Progenitor cell of endocrine pancreas (in vitro differentiated cells): ENCODE measurements at places on chromosomes 16 and 17.

- DNase-seq, result no peak
Measured at GRCh38 chr16:70663524-70664324, 17.4 kb downstream of the IL34 start.

- DNase-seq, result no peak
Measured at GRCh38 chr17:48637323-48638260, 11.4 kb upstream of the HOXB9 start.

DNA sequence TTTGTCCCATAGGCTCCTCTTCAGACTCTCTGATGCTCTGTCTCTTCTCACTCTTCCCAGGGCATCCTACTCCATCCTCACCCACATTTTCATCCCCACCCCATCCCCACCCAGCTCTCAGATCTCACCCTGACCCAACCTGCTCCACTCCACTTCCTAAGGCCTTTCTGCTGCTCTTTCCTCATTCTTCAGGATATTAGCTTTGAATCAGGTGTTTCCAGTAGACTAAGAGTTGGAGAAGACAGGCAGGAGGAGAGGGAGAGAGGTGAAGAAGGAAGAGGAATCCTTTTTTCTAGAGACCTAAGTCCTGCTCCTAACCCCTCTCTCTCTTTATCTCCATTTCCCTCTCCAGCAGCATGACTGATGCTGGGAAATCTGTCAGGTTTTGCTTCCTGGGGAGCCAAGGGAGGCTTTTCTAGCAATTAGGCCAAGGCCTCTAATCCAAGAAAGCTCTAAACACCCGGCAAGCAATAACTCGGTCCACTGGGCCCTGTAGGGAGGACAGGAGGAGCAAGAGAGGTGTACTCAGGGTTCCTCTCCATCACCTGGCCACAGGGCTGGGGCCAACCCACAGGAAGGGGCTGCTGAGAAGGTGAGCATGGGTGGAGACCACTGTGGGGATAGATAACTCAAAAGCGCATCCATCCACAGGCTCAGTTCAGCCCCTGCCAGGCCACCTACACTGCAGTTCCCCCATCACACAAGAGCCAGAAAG is 133.3 kb downstream of the TMEM132E start:
- no peak for DNase-seq

- DNase-seq, result no peak
Measured at GRCh38 chr17:48905987-48906515, 2.2 kb upstream of the UBE2Z start.

DNA sequence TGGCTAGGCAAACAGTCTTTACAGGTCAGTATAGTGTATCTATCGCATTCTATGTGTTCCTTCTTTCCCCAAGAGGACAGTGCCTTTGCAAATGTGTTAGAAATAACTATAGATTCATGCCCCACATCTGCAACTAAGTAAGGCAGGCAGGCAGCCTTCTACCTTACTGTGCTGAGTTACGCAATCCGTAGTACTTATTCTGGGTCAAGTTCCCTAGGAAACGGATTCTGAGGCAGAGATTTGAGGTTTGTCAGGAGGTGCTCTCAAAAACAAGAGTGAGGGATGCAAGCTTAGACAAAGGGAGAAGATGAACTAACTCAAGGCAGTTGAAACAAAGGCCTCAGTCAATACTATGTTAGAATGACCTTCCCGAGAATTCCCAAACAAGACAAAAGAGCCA is 12.7 kb upstream of the ANKFY1 start:
- DNase-seq, result no peak

DNA sequence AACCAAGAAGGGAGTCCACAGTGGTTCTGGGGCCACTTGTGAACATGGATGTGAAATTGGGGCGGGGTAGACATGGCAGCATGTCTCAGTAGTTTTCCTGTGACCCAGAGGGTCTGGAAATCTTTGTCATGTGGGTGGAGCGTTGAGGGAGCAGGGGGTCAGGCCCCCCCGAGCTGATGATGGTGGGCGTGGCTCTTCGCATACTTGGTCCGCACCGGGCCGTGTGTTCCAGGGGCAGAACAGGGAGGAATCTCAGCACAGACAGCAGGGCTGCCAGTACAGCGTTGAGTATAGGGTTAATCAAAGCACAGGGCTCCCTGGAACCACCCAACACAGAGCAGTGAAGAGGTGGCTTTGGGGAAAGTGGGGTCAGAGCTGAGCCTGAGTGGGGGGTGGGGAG is 267.5 kb downstream of the SEC14L1 start:
- no peak for DNase-seq

DNA sequence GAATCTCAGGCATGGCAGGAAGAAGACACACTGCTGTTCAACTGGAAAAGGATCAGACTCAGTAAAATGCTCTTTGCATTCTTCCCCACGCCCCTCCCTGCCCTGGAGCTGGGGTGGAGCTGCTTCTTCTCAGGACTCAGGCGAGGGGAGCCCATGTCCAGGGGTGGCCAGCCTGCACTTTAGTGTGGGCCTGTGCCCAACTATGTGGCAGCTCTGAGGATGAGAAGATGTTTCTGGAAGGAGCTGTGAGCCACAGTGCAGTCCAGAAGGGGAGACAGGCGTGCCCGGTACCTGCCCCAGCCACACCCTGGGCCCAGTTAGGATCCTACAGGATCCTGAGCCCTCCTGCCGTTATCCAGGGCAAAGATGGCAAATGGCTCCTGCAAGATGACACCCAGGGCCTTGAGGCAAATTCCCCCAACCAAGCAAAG is 120.3 kb downstream of the ANKRD11 start:
- no peak for DNase-seq

DNA sequence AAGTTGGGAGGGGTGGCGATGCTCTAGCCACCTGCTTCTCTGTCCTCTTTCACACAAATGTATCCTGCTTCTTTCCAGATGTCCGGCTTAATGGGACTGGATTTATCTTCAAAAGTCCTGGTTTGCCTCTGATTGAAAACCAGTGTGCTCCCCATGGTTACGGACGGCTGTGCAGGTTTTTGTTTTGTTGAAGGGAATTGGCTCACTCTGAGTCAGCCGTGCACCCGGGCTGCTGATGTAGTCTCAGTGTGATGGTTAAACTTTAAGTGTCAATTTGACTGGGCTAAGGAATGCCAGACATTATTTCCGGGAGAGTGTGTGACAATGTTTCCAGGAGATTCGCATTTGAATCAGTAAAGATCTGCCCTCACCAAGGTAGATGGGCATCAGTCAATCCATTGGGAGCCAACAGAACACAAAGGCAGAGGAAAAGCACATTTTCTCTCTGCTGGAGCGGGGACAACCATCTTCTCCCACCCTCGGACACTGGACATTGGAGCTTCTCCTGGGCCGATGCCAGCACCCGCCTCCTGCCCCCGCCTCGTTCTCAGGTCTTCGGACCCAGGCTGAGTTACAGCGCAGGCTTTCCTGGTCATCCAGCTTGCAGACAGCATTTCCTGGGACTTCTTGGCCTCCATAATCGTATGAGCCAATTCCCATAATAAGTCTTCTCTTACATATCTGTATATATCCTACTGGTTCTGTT is 126.9 kb upstream of the TNRC6C start:
- no peak for DNase-seq

DNA sequence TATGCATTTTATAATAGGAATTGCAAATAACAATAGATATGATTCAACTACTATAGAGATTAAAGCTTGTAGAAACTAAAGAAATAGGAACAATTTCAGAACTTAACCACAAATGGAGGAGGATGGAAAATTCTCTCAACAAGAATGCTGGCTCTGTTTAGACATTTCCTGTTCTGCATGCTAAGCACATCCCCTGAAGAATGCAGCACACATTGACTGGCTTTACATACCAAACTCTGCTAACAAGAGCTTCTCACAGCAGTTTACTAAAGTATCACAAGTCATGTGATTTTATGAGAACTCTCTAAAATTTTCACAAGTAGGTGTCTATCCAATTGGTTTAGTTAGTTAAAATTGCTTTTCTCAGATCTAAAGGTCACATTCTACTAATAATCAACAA is 85.2 kb downstream of the SPAG9 start:
- no peak for DNase-seq

GRCh38 chr17:7217113-7217987 is 2.3 kb downstream of the DLG4 start:
- DNase-seq, result no peak

DNA sequence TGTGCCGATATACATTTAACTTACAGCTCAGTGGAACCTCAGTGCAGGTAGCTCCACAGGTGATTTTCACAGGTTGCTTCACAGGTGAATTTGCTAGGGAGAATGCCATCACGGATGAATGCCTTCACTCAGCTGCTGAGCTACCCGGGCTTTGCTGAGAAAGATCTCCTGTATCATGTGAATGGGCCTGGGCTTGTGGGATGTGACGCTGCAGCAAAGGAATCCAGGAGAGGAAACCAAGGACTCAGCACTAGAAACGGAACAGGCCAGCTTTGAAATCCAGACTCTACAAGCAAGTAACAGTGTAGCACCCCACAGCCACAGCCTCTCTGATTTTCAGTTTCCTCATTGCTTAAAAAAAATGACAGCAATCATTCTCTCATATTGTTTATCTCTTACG is 271.4 kb upstream of the MAF start:
- DNase-seq, result no peak

DNA sequence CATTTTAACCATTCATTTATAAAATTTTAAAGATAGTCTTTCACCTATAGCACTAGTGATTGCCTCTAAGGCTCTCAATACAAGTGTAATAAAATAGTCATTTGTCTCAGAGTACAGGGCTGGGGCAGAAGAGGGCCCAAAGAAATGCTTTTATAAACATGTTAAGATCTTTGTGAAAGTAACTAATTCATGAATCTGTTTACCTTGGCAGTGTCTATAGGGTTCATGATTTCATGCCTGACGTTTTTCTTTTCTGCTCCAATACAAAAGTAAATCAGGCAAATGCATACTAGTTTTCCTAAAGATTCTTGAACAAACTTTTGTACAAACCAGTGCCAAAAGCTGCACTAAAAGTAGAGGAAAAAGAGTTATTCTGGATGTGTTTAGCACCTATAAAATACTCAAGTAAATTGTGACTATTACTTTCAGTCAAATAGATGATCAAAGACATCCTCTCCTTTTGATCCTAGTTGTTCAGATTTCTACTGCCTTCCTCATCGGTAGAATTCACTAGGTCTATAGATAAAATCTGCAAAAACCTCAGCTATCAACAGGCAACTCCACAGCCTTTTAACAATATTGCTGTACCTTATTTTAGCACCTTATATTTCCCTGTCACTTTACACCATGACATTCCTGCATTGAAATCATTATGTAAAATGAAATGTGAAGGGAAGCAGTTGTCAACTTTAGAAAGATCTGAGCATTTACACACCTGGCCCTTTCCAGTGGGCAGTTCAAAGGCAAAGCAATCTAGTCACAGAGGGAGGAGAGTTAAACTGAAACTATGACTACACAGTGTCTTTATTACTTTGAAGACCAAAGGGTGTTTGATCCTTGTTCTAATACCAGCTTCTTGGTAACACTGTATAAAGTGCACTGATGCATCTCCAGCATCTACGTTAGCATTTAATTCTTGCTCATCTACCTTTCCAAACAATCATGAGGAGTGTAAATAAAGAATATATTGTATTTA is 100.0 kb upstream of the MED13 start:
- no peak for DNase-seq

DNA sequence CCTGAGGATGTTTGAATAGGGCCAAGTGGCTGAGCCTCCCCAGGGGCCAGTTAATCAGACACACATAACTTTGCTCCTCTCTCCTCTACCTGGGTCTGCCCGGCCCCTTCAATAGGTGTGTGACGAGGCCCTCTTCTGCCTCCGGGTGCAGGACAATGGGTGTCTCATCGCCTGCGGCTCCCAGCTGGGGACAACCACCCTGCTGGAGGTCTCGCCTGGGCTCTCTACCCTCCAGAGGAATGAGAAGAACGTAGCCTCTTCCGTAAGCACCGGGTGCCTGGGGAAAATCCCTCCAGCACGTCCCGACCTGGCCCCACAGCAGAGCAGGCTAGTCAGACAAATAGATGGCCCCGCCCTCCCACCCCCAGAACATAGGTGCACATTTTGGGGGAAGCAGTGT is 16.1 kb upstream of the KIF19 start:
- no peak for DNase-seq

DNA sequence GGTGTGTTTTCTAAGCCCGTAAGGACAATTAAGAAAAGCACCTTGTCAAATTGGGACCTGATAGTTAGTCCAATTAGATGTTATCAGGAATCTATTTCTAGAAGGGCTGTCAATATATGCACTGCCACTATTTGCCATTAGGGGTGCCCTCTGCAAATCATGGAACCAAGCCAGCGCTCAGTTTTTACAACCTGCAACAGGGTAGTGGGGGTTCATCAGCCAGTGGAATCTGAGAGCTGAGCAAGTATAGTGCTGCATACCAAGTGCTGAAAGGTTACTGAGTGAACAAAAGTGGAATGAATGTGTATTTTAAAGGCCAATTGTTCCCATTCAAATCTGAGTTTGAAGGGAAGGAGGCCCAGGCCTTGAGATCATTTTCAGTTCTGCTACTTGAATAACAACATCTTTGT is 10.4 kb downstream of the PRR11 start:
- DNase-seq, result no peak

- DNase-seq, result no peak
Measured at GRCh38 chr17:34920676-34921075, 40.6 kb downstream of the CCT6B start.

- DNase-seq, result no peak
Measured at GRCh38 chr16:79297805-79298204, 302.7 kb downstream of the MAF start.

DNA sequence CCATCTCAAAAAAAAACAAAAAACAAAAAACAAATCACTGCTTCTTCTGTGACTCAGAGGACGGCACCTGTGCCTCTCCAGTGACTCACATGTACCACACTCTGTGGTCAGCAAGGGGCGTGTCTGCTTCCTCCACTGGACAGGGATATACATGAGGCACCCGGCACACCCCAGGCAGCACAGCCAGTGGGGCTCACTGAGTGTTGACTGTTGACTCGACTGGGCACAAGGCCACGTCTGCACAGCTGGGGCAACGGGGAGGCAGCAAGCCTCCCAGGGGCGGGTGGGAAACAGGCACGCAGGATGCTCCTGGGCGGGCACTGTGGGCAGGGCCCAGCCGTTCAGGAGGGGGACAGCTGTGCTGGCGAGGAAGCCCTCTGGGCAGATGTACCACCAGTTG is 64.1 kb downstream of the TIMM22 start:
- no peak for DNase-seq

GRCh38 chr16:22977294-22977697 is 163.3 kb downstream of the HS3ST2 start:
- no peak for DNase-seq

GRCh38 chr17:44014133-44014436 is 678 bp downstream of the TMEM101 start:
- DNase-seq, result no peak
